ENCODE measurements at places on chromosomes 7 and 10.

DNA sequence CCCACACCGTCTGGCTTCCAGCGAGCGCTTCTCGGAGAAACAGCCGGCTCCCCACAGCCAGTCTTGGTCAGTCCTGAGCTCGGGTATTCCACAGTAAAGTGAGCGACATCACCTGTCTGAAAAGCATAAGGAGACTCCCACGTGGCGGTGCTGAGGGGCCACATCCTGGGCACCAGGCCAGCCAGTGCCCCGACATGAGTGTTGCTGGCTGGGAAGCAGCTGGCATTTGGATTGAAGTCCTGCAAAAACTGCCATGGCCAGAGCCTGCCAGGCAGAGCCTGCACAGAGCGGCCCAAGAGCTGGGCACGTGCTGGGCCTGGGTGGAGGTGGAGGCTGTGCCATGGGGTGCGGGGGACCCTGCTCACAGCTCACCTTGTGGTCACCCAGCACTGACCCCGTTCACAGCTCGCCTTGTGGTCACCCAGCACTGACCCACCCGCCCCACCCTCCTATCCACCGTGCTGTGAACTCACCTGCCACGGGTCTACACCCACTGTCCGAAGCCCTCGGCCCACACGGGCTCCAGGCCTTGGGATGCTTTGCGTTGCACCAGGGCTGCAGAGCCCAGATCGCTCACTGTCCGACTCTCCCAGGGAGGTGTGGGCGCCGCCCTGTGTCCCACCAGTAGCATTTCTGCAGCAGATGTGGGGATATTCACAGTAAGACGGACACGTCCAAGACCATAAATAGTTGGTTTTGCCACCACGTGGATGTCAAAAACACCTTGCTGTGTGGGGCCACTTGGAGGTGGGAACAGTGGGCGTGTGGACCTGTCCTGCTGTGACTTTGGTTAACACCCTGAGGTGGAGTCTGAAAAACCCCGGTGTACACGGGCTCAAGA lies 48.8 kb downstream of the PITRM1 start:
- no peak for DNase-seq

DNA sequence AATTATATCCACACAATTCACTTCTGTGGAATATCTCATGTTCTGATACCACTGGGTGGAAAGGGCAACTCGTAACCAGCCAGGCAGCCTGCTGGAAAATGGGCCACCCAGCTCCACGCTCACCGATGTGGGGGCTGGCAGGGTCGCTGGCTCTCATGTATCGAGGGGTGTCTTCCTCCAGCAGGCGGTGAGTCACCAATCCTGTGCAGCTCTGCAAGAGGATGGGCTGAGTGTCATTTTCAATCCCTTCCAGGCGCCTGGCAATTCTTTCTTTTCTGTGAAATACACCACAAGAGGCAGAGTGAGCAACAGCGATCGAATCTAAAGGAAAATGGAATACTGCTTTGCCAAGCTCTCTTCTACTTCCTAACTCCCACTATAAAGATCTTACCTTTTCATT lies 80.1 kb downstream of the SVIL start:
- no peak for DNase-seq

DNA sequence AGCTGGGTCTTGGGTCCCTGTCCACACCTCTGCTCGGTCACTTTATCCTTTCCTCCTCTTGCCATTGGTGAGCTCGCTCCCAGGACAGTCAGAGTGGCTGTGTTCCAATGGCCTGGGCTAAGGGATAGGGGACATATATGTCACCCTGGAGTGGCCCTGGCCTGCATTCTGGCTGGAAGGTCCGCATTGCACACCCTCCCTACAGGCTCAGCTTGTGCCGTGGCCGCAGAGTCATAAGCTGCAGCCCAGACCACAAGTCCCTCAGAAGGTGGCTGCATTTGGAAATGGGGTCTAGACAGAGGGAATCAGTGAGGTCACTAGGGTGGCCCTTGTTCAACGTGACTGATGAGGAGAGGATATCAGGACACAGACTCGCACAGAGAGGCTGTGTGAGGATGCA lies 363.8 kb upstream of the SHH start:
- DNase-seq: no peak

- no peak for DNase-seq
Measured at GRCh38 chr7:122885583-122886356, 490 bp downstream of the CADPS2 start.

DNA sequence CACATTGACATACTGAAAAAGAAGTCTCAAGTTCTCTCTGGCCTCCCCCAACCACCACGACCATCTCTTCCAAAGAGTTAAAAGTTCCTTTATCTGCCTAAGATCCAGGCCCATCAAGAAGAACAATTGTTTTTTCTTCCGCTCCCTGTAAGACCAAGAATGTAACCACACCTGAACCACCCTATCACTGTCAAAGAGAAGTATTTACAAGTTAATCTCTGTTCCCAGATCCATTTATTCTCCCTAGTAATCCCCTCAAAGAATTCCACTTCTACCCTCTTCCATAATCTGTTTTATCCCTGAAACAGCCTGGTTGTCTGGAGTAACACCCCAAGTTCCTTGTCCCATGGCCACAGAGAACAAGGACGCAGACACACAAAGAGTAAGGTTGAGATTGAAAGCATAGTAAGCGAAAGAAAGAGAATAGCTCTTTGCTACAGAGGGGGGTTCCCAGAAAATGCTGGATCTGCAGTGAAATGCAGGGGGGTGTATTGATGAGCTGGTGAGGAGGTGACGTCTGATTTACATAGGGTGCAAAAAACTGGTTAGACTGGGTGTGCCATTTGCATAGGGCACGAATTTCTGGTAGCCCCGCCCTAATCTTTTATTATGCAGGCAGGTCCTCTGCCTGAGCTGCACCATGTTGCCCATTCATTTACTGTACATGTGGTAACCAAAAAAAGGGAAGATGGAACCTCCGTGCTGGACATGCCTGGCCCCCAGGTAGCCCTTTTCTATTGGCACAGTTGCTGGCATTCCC lies 122.0 kb downstream of the SKIDA1 start:
- no peak for DNase-seq

- DNase-seq: no peak
Measured at GRCh38 chr10:26780106-26780792, 80.5 kb downstream of the ABI1 start.

GRCh38 chr7:28678431-28678965 lies 266.2 kb downstream of the CREB5 start:
- no peak for DNase-seq

DNA sequence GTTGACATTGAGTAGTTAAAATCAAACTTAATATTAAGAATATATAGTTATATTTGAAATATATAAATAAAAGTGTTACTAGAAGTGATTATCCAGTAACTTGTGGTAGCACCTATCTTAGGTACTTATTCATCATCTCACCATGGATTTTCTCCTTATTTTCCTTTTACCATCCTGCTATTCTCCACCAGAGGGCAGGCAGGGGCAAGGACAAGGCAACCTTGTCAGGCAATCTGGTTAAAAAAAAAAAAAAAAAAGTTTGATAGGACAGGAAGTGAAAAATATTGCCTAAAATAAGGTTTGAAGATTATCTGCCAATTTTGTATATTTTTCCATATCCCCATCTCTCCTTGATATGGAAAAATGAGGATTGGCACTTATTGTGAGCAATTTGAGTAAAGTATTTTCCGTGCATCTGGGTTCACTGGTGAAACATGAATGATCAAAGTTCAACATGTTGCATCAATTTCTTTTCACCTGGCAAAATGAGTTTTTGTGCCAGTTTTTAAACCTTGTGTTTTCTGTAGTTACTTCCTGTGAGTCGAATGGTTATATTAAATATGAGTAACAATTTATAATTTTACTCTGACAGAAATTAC lies 256.7 kb downstream of the AGMO start:
- DNase-seq: no peak

GRCh38 chr7:47583739-47584535 lies 2.0 kb upstream of the TNS3 start:
- DNase-seq: no peak

All from activated naive CD4-positive, alpha-beta T cell treated with Interleukin-2 at 50 U/mL for 16 hours (primary cell).